Right ventricle myocardium superior (tissue), 1 donor: ENCODE measurements at places on chromosomes 1 and 21.

DNA sequence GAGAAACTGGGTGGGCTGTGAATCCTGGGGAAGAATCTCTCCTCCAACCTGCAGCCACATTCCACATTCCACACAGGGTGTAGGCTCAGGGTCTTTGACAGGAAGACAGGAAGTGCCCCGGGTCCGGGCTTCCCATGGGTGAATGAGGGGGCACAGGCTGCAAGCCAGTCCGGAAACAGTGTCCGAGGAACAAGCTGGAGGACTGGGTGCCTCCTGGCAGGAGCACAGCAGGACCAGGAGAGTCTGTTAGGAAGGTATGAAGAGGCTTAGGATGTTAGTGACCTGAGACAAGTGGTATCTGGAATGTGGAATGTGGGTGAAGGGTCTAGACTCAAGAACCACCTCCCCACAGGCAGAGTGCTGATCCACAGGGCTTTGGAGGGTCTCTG lies 121.0 kb upstream of the CD34 start:
- DNase-seq: no peak

- no peak for DNase-seq
Measured at GRCh38 chr1:154967331-154967950, 3.1 kb downstream of the SHC1 start.

DNA sequence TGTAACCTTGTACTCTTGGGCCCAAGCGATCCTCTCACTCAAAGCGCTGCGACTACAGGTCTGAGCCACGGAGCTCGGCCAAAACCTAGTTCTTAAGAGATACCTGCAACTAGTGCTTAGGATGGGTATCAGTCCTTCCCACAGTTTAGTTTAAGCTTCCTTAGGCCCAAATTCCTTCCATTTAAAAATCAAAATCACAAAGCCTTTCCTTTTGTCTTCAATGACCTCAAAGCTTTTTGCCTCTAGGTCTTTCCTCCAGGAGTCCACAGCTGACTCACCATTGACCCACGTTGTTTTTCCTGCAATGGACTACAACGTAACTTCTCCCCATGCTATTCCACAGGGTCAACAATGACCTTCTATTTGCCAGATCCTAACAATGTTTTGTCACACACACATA lies 64.0 kb downstream of the APP start:
- DNase-seq: no peak

GRCh38 chr1:232664844-232665777 lies 35.2 kb upstream of the SIPA1L2 start:
- DNase-seq: no peak

- DNase-seq: no peak
Measured at GRCh38 chr1:8086055-8086454, 59.9 kb upstream of the ERRFI1 start.

DNA sequence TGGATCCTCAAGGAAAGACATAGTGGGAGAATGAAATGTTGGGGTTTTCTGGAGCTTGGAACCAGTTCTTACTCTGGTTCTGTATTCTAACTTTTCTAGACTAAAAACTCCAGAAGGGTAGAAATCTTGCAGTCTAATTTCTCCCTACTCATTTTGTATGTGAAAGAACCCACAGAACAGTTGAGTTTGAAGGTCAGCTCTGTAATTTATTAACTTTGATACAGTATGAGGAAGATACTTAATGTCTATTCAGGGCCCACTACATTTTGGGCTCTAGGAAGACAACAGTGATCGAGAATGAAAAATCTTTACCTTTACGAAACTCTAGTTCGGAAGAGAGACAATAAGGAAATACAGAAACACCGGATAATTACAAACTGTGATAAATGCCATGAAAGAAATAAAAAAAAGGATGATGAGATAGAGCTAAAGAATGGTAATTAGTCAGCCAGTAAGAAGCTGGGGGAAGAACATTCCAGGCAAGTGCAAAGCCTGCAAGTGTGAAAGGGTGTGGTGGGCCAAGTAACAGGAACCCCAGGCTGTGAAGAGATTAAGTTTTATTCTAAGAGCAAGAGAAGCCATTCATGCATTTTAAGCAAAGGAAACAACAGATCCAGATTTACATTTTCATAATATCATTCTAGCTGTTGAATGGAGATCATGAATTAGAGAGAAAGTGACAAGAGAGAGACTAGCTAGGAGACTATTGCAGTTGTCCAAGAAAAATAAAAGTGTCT lies 159.9 kb upstream of the HMCN1 start:
- DNase-seq: no peak

- DNase-seq: no peak
Measured at GRCh38 chr1:239287296-239287695, 99.1 kb upstream of the CHRM3 start.
